NCI-H524 treated with DMSO at 0.1 percent for 48 hours (cell line): ENCODE measurements at places on chromosomes 16 and 17.

GRCh38 chr16:78383118-78383517 lies 283.7 kb downstream of the WWOX start:
- DNase-seq = no peak

DNA sequence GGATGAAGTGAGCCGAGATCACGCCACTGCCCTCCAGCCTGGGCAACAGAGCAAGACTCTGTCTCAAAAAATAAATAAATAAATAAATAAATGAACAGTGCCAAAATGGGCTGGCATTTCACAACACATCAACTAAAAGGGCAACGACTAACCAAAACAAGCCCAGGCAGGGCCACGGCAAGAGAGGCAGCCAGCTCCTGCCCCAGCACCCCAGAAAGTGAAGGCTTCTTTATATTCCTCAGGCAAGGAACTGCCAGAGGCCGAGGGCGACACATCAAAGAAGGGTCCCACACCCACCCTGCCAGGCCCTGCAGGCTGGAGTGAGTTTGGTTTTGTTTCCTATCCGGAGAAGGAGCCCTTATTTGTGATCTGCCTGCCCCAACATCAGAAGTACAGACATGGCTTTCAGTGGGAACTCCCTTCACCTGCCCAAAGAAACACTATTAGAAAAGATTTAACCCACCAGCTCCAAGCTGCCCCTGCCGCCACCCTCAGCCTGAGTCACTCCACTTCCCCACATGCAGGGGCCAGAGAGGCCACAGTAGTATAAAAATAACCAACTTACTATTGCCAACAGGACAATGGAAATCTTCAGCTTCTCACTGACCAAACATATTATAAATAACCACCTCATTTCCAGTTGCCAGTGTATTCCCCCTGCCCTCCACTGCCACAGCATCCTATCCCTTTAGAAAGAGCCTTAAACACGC lies 8.0 kb downstream of the FBXO31 start:
- no peak for DNase-seq

DNA sequence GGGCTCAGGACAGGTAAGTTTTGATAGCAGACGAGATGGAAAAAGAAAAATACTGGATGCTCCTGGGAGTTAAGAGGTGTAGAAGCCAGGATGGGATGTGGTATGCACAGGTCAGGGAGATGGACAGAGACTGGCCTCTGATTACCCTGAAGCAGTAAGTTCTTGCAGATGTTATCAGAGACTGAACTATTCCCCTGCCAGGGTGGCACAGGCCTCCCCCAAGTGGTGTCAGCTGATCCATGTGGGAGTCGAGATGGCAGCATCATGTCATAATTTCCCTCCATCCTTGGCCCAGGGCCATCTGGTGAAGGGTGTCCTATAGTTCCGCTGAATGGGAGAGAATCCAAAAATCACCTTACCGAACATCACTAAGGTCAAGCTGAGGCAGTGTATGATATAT lies 14.1 kb upstream of the NKD1 start:
- no peak for DNase-seq

DNA sequence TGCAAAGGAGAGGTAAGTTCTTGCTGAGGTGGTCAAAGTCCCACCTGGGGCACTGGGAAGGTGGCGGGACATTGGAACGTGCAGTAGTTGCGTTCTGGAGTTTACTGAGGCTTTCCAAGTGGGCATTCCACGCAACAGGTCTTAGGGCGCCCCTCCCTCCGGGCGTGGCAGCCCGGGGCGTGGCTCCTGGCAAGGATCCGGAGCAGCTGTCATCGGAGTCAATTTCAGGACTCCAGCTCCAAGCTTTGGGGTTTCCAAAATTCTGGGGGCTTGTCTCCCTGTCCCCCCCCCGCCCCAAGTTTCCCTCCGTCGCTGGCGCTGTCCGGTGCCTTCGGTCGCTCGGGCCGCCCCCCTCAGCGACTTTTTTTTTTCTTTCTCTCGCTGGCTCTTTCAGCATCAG lies 43.1 kb upstream of the AMZ2 start:
- no peak for DNase-seq

DNA sequence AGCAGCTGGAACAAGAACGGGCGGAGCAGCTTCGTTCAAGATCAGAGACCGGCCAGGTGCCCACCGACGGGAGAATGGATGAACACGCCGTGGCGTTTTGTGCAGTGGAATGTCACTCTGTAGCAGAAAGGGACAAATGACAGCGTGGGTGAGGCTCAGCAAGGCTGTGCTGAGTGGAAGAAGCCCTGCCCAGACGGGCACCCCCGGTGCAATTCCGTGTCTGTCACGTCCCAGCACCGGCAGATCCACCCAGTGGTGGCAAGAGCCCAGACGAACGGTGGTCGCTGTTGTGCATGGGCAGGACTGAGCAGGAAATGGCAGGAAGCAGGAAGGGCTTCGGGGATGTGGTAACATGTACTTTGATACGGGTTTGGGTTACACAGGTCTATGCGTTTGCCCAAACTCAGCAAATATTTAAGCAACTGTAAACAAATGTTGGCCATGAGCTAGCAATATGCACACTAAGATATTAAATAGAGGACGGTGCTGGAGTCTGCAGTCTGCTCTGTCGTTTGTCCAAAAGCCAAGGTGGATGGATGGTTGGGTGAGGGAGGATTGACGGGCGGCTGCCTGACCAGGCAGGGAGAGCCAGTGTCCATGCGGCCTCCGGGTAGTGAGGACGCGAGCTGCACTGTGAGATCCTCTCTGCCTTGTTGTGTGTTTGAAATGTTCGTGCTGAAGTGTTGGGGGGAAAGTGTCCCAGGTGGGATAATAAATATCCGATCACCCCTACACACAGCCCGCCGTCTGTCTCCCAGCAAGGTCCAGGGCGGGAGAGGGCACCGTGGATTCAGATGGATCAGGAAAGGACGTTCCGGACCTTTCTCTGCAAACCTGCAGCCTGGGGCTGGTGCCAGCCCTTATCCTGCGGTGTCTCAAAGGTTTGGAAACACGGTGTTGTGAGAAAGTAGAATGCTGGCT lies 48.4 kb downstream of the COX4I1 start:
- no peak for DNase-seq

GRCh38 chr17:78715876-78716275 lies 66.2 kb downstream of the CYTH1 start:
- DNase-seq = no peak

- no peak for DNase-seq
Observed at GRCh38 chr17:81165246-81166032, at the start of gene PVALEF. TSS of gene PVALEF (plus strand) at chr17:81165507. CDS start at chr17:81181227, 15,720 bp downstream.

- DNase-seq = peak; percentile 5
Observed at GRCh38 chr17:73196500-73196899, 3.6 kb downstream of the COG1 start.

- DNase-seq = no peak
Observed at GRCh38 chr17:73119631-73120030, 27.1 kb upstream of the SLC39A11 start.

- no peak for DNase-seq
Observed at GRCh38 chr16:50669741-50670140, 11.4 kb downstream of the SNX20 start.

DNA sequence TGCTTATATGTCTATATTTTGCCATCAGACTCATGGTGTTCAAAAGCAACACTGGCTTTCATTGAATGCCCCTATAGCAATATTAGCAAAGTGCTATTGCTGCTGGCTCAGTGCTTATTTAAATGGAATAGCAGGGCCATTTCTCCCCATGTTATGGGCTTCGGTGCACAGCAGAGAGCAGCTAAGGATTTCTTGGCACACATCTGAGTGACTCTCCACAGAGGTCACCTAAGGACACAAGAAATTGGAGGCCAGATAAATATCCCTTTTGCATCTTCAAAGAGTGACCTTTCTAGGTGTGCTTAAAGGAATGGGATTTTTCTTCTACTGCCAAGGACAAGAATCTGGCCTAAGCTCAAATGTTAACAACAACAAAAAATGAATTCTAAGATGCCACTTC lies 751.8 kb downstream of the CDH11 start:
- DNase-seq = no peak
